NCI-H1930 (cell line): ENCODE measurements at places on chromosomes 1 and 21.

DNA sequence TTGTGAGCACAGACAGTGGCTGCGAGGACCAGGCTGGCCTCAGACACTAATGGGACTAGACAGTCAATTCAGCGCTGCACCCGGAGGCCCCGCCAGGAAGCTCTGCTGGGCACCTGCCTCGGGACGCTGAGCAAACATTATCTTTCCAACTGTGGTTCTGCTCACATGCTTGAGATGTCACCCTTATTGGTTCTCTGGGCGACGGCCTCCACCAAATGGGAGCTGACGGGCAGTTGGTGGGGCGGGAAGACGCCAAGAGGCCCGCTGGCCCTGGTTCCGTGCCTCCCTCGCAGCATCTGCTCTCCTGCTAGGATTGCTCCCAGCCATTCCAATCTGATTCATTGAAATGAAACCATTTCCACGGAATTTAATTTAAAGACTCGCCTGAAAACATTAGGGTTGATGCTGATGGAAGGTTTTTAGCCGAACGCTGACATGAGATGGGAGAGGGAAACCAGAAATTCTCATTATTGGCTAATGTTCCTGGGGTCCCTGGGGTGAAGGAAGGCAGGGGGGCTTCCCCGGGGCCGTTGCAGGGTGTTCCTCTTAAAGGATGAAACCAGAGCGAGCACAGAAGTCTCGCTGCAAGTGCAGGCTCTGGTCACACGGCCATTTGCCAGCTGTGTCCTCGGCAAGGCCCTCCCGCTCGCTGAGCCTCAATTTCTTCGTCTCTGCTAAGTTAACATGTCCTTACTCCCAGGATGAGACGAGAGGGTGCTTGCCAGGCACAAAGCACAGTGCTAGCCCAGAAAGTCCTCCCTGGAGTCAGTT lies 512.2 kb downstream of the NPHP4 start:
- DNase-seq, result no peak

GRCh38 chr21:14273736-14274538 lies 58.0 kb downstream of the RBM11 start:
- no peak for DNase-seq

GRCh38 chr1:229027622-229028182 lies 243.2 kb upstream of the RAB4A start:
- no peak for DNase-seq

- DNase-seq, result no peak
Measured at GRCh38 chr1:24387636-24388175, 25.9 kb downstream of the STPG1 start.

GRCh38 chr1:228032041-228032440 lies 25.2 kb downstream of the WNT3A start:
- DNase-seq, result no peak
